ENCODE measurements at places on chromosomes 1 and 21. TPM values are rescaled to one million over a fixed set of nuclear protein-coding genes. Genes with fewer than 3 reads are reported as not detected.

VSIG8 gene
- not detected for total RNA-seq

SDC3 gene
- 17.1 TPM for total RNA-seq

HFM1 gene
- 0.10 TPM for total RNA-seq

CYP2J2 gene
- total RNA-seq = 3.2 TPM

CLDN17 gene
- total RNA-seq = not detected

DNA sequence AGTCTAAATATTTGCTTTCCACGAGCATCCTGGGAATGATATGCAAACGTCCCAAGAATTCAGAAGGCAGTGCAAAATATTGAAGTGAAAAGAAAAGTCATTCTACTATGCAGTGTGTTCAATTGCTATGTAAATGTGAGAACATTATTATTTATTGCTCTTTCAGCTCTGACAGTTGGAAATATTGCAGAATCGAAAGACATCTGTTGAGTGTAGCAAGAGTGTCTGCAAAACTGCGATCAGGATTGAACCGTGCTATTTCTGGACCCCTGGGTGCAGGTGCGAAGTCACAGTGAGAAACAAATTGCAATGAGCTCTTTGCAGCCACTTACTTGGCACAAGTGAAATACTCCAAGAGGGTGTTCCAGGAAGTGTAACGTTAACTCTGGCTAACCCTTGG lies 566.4 kb downstream of the AJAP1 start:
- no peak for DNase-seq

DNA sequence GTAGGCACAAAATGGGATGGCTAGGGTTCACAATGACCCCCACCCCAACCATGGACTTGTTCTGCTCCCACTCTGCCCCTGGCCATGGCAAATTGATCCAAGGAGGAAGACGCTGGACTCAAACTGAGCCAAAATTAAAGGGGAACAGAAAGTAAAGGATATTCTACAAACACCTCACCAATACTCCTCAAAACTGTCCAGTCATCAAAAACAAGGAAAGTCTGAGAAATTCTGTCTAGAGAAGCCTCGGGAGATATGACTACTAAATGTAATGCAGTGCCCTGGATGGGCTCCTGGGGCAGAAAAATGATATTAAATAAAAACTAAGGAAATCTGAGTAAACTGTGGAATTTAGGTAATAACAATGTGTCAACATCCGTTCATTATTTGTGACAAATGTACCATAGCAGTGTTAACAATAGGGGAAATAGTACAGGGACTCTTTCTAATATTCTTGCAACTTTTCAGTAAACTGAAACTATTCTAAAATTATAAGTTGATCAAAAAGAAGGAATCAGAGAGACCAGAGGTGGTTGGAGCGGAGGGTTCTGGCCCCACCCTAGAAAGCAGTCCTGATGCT lies 45.0 kb downstream of the MIS18A start:
- no peak for DNase-seq

DNA sequence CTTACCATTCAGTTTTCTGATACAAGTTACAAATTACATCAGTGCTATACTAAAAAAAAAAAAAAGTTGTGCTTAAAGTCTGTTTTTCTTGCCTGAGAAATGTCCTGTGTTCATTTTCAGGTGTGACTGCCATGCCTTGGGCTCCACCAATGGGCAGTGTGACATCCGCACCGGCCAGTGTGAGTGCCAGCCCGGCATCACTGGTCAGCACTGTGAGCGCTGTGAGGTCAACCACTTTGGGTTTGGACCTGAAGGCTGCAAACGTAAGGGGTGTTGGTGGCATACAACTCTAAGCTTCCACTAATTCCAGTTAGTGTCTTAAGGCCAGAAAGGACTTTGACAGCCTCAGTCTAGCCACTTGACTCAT lies 60.1 kb upstream of the LAMC2 start:
- no peak for DNase-seq

GRCh38 chr21:37383086-37383485 lies 16.5 kb downstream of the DYRK1A start:
- DNase-seq = no peak

DNA sequence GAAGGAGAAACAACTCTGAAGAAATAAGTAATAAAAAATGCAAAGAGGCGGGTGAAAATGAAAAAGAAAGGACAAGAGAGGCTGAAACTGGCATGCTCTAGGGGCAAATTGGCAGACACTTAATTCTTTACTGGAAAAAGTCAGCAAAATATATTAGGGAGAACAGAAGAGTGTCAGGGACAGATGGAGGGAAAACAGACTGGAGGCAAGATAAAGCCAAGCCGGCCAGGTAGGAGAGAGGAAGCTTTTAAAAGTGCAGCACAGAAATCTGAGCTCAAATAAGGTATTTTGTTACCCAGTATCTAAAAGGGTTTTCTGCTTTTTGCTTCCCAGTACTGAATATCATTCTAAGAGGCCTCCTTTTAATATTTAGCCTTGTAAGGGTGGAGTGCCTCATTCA lies 339.3 kb downstream of the PAPPA2 start:
- DNase-seq = no peak

DNA sequence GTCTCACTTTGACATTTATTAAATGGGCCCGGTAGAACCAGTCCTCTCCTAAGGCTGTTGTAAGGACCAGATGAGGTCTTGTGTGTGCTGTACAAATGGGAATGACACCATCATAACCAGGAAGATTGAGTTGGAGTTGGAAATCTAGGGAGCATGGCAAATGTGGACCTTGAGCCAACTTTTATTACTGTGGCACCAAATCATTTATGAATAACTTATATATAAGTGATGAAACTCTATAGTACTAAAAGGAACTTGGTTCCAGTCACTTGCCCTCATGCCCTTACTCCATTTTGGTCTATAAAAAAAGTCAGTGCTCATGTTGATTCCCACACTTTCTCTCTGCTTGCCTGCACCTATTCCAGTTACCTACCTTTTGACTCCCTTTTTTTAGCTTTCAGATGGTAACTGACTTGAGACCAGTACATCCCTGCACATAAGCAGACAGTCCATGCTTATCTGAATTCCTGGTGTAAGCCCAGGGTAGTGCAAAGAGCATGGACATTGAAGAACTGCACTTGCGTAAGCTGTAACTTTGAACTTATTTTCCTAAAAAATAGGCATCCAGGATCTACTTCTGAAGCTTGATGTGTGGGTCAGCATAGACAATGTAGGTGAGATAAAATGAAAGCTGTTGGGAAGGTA lies 210.6 kb downstream of the PBX1 start:
- DNase-seq = no peak

GRCh38 chr1:2425892-2426291 lies 13.5 kb upstream of the PEX10 start:
- no peak for DNase-seq

DNA sequence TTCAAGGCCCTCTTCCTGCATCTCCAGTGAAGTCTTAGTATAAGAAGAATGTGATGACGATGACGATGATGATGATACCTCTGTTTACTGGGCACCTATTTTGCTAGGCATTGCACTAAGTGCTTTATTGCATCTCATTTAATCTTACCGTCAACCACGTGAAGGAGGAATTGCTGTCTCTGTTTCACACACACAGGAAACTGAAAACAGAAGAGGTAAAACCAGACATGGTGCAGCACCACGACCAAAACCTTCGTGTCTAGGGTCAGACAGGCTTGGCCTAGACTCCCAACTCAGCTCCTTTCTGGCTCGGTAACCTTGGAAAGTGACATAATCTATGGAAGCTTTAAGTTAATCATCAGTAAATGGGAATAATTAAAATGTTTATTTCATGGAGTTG lies 20.7 kb upstream of the KCNA2 start:
- no peak for DNase-seq

GRCh38 chr1:19232524-19232846 lies 18.8 kb downstream of the EMC1 start:
- DNase-seq = peak; percentile 16

- DNase-seq = peak; percentile 27
Measured at GRCh38 chr1:172720339-172720738, 61.4 kb downstream of the FASLG start.

DNA sequence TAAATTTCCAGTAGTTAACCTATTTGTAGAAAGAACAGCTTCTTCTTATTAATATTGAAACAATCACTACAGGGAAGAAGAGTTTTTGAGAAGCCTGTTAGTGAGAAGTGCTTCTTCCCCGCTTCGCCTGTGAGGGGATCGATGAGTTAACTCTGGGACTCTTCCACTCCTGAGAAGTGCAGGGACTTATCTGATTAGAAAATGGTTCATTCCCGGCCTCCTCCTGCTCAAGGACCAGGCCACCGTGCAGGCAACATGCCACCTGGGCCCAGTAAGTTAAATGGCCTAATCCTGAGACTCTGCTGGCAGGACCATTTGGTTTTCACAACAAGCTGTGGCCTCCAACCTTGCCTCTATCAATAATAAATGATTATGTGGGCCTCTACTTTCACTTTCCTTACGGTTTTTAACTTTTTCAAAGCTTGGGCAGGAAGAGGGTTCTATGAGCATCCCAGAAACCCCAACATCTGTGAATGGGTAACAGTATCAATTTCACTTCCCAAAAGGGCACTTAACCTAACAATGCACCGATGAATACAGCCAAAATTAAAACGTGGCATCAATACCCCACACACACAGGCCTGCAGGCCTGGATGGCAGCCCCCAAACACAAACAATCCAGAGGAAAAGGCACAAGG lies 33.1 kb downstream of the SIPA1L2 start:
- DNase-seq = no peak

DNA sequence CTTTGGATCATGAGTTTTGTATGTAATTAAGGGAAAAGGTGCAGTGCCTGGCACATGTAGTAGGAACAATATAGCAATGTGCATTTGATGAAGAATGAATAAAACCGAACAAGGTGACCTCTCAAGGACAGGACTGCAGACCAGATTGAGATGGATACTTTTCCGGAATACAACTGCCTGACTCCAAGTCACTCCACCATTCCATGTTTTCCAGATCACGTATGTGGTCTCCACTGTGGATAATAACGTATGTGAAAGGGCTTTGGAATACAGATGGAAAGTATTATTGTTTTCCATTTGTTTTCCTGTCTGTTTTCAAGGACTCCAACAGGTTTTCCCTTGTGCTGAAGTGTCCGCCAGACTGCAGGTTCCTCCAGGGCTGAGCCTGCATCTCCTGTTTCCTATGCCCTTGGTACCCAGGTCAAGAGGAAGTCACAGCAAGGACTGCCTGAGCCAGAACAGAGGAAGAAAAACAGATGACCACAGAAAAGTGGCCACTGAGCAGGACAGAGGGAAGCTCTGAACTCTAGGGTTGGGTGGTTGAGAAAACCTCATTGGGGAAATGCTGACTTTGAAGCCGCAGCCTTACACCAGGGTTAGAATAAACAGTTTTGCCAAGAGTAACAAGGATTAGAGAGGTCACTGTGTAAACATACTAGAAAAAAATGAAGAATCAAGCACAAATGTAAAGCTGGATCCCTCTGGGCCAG lies 4.0 kb downstream of the CFAP45 start:
- DNase-seq = no peak

DNA sequence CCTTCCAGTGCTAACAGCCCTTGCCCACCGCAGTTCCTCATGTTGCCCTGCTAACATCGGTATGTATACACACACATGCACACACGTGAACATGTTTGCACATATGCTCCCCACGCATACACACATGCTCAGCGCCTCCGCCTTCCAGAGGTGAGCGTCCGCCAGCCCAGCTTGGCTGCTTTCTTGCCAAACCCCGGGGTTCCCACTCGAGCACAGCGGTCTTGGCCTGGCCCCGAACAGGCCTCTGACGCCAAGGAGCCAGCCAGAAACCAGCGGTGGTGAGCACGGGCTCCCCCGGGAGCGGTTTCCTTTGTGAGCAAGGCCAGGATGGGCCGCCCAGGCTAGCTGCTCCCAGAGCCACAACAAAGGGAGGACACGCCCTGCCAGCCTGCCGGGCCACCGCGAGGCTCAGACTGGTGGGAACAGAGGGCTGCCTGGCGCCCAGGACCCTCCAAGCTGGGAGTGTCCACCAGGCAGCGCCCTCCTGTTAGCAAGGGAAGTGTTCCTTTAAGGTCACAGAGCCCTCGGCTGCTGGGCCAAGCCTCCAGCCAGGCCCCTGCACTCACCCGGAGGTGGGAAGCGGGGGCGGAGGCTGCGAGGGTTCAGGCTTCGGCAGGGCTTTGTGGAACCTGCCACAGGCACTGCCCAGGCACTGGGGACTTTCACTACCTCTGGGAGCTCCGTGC lies 65.4 kb downstream of the ALPL start:
- DNase-seq = peak; percentile 30

DNA sequence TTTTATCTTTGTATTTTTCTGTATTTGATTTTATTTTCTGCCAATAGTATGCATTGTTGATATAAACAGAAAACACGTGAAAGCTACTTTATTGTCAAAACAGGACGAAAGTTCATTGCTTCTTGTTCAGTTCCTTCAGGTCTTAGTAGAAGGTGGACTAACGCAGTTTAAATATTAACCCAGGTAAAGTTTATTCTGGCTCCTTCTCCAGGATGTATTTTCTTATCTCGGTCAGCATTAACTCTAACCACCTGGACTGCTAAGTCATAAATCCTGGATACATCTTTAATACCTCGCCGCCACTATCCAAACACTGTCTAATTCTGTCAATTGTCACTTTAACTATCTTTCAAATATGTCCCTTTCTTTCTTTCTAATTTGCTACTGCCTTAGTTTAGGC lies 5.7 kb upstream of the SOAT1 start:
- no peak for DNase-seq

- DNase-seq = peak; percentile 94
Measured at GRCh38 chr1:31755197-31755611, 8.9 kb downstream of the ADGRB2 start.

DNA sequence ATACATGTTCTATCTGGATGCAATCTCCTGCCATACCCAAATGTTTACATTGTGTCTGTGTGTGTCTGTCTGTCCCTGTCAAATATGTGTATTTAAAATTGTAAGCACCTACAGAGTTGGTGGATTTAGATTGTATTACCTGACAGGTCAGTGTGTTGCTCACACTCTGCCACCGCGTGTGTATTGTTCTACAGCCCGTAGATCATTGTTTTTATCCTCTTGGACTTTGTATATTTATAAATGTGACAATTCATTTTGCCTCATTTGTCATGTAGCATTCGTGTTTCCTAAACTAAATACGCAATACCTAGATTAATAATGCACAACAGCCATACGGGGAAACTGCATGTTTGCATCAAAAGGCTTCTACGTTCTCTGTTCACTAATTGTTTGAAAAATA lies 634 bp downstream of the ALG14 start:
- no peak for DNase-seq

GRCh38 chr1:178725466-178726086 lies 532 bp downstream of the RALGPS2 start:
- DNase-seq = peak; percentile 58

- peak; percentile 32 for DNase-seq
Measured at GRCh38 chr1:152654110-152654509, 9.1 kb upstream of the LCE2D start.

GRCh38 chr1:143735764-143736461 lies 235.9 kb downstream of the FAM72C start:
- DNase-seq = peak; percentile 36

GRCh38 chr1:182159443-182159842 lies 97.9 kb upstream of the ZNF648 start:
- DNase-seq = no peak

DNA sequence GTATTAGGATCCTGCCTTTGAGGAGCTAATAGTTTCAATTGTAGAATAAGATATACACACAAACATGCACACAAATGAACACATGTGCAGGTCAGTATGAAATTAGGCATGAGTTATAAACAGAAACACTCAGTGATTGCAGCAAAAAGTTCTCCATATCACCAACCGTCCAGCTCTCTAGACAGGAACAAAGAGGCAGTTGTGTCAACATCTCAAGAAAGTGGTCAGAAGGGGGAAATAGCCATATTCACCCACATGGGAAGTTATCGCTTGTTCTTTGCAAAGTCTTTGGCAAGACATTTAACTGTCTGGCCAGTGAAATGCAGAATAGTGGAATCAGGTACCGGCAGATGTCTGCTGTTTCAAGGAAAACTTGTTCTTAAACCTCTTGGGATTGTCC lies 29.4 kb upstream of the PIGC start:
- no peak for DNase-seq

- DNase-seq = no peak
Measured at GRCh38 chr1:209062863-209063262, 520.7 kb upstream of the CAMK1G start.

Measured in M059J (cell line).